ENCODE measurements at places on chromosomes 7 and 10. TPM values are rescaled to one million over a fixed set of nuclear protein-coding genes. Genes with fewer than 3 reads are reported as not detected.

The MYOF gene
- total RNA-seq = 1.0 TPM

DNA sequence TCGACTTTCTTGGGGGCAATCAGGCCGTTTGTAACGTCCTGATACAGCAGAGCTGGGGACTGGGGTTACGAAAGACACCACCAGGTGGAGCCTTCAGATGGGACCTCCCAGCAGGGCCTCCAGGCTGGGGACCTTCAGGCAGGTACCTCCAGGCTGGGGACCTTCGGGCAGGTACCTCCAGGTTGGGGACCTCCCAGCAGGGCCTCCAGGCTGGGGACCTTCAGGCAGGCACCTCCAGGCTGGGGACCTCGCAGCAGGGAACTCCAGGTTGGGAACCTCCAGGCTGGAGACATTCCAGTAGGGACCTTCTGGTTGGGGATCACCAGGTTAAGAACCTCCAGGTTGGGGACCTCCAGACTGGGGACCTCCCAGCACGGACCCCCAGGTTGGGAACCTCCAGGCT, 23.5 kb upstream of the GPR146 start:
- peaks cover 8% of the 10 kb centered on the region for H3K36me3 ChIP-seq
- H3K4me3 ChIP-seq = no peak overlapping the region
- H3K27ac ChIP-seq = no peak overlapping the region
- H3K27me3 ChIP-seq = no peaks in the 10 kb centered on the region
- H3K4me1 ChIP-seq = peaks cover 4% of the 10 kb centered on the region

GRCh38 chr7:6246251-6246917, 26.0 kb downstream of the CYTH3 start:
- H3K4me3 ChIP-seq = no peak overlapping the region
- no peak overlapping the region for H3K27ac ChIP-seq
- H3K36me3 ChIP-seq = no peaks in the 10 kb centered on the region
- H3K4me1 ChIP-seq = no peaks in the 10 kb centered on the region

The PRF1 gene
- 32.4 TPM for total RNA-seq

DNA sequence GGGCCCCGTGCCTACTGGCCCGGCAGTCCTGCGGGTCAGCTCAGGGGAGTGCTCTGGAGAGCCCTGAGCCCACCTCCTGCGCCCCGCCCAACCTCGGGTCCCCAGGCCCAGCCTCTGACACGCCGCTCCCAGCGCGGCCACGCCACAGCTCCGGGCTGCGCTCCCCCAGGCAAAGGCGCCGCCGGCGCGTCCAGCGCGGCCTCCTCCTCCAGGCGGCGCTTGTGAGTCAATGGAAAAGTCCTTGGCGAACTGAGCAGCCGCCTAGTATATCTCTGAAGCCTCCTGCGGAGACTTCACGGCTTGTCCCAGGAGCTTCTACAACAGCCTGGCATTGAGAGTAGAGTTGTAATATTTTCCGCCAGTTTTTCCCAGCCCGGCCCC, 29.5 kb upstream of the BMS1 start:
- peak; percentile 47 for DNase-seq
- peaks cover 22% of the 10 kb centered on the region for H3K4me1 ChIP-seq
- H3K4me3 ChIP-seq = no peak overlapping the region
- no peaks in the 10 kb centered on the region for H3K36me3 ChIP-seq

All from CD4-positive, CD25-positive, alpha-beta regulatory T cell (primary cell).